ENCODE measurements at places on chromosomes 11 and 22.

- no peak for DNase-seq
Measured at GRCh38 chr11:34775417-34775888, 140.7 kb downstream of the APIP start.

GRCh38 chr22:39917776-39918495 lies 17.1 kb downstream of the GRAP2 start:
- no peak for DNase-seq

- no peak for DNase-seq
Measured at GRCh38 chr11:67651976-67652781, 1.6 kb upstream of the ACY3 start.

DNA sequence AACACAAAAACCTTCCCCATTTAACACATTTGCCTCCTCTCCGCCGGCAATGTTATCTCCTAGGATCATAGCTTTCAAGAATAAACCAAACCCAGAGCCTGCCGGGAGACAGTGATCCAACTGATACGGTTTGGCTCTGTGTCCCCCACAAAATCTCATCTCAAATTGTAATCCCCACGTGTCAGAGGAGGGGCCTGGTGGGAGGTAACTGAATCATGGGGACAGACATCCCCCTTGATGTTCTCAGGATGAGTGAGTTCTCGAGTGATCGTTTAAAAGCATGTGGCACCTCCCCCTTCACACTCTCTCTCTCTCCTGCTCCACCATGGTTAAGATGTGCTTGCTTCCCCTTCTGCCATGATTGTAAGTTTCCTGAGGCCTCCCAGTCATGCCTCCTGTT lies 33.3 kb downstream of the RBFOX2 start:
- no peak for DNase-seq

- no peak for DNase-seq
Measured at GRCh38 chr11:32256466-32256865, 165.6 kb downstream of the RCN1 start.

- DNase-seq, result no peak
Measured at GRCh38 chr22:48651981-48652538, 1175.6 kb downstream of the BRD1 start.

DNA sequence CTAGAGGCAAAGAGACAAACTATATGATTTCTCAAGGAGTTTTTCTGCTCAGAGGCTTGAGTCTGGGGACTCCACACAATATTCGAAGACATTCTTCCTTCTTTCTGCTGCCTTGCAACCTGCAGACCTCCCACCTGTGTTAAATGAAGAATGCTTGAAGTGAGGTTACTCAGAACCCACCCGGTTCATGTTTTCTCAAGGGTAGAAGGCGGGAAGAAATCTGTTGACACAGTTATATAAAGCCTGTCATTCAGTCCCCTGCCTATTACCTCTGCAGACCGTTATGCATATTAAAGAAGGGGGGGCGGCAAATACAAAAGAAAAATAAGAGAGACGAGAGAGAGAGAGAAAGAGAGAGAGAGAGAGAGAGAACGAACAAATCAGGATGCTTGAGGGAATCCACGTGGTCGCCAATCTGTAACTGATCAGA lies 2.2 kb upstream of the KMT2A start:
- DNase-seq, result no peak

GRCh38 chr22:46974077-46974476 lies 211.6 kb downstream of the TBC1D22A start:
- no peak for DNase-seq

DNA sequence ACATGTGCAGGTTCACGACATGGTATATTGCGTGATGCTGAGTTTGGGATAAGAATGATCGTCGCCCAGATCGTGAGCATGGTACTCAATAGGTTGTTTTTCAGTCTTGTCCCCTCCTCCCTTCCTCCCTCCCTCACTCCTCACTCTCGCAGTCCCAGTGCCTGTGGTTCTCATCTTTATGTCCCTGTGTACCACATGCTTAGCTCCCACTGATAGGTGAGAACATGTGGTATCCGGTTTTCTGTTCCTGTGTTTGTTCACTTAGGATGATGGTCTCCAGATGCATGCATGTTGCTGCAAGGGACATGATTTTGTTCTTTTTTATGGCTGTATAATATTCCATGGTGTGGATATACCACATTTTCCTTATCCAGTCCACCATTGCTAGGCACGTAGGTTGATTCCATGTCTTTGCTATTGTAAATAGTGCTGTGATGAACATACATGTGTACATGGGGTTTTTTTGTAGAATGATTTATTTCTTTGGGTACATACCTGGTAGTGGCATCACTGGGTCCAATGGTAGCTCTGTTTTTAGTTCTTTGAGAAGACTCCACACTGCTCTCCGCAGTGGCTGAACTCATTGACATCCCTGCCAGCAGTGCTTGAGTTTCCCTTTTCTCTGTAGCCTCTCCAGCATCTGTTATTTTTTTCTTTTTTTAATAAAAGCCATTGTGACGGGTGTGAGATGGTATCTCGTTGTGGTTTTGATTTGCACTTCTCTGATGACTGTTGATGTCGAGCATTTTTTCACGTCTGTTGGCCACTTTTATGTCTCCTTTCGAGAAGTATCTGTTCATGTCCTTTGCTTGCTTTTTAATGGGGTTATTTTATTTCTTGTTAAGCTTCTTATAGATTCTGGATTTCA lies 16.4 kb downstream of the ZBED4 start:
- no peak for DNase-seq

GRCh38 chr11:791658-792534 lies 2.0 kb upstream of the CEND1 start:
- no peak for DNase-seq

DNA sequence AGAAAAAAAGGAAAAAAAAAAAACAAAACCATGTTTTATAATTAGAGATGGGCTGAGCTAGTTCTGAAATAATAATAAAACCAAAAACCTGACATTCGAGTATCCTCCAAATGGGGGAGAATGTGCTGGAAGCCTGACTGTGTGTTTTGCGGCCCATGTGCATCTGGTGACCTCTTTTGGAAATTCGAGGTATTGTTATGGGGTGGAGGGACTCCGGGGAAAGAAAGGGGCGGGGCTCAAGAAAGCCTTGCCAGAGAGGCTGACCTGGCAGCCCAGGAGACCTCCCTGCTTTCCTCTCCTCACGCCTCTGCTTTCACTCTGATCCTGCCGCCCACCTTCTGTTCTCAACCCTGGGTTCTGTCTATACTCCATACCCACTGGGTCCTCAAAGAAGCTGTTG lies 72.9 kb downstream of the CTTN start:
- no peak for DNase-seq

- no peak for DNase-seq
Measured at GRCh38 chr11:22780952-22781593, 48.5 kb downstream of the SVIP start.

GRCh38 chr11:1281974-1282365 lies 27.5 kb downstream of the TOLLIP start:
- DNase-seq, result no peak

DNA sequence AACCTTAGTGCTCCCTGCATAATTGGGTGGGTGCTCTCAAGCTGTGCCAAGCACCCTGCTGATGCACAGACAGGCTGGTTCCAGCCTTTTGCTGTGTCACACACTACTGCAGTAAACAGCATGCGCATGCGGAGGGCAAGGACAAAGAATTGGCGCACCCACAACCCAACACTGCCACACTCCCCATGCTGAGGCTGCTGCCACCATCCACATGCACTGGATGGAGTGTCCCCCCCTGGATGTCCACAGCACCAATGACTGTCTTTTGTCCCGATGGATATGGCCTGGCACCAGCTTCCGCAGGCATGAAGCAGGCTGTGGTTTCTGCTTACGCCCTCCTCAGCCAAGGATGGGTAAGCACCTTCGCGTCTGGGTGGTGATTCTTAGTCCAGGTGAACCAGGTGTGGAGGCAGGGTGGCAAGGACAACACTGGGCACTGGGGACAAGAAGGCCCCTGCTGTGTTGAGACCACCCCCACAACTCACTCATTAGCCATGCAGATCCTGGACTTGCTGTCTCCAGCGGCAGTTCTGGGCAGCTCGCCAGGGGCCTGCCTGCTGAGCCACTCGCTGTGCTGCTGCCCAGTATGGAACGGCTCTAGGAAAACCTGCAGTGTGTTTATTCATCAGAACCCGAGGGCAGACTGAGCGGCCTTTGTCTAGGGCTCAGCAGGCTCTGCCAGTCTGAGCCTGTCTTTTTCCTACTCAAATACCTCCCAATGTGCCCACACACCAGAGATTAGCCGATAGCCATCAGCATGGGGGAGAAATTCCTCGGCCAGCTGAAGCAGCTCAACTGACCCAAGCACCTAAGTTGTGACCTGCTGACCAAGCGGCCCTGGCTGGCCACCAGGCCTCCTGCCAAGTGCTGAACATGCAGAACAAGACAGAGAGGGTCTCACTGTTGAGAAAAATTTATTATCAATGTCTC lies 8.2 kb upstream of the NAP1L4 start:
- DNase-seq, result peak; percentile 28

- no peak for DNase-seq
Measured at GRCh38 chr11:16678466-16679116, 59.9 kb upstream of the C11orf58 start.

DNA sequence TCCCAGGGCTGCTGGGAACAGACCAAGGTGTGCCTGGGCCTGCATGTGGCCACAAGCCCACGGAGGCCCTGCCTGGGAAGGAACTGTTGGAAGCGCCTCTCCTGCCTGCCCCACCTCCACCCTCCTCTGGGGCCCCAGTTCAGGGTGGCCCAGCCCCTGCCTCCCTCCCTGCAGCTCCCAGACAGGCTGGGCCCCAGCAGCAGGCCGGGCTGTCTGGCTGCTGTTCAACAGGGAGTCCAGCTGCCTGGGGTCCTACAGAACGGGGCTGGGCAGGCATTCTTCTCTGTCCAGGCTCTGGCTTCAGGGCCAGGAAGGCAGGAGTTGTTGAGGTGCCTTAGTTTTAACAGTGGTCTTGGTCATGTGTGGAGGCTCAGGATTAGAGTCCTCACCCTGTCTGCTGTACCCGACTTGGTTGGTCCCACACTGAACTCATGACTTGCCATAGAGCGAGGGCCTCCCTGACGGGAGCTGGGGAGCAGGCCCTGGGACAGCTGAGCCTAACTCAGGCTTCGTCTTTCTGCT lies 11.8 kb downstream of the PRDM11 start:
- no peak for DNase-seq

- no peak for DNase-seq
Measured at GRCh38 chr11:11876458-11876857, 34.7 kb downstream of the USP47 start.

DNA sequence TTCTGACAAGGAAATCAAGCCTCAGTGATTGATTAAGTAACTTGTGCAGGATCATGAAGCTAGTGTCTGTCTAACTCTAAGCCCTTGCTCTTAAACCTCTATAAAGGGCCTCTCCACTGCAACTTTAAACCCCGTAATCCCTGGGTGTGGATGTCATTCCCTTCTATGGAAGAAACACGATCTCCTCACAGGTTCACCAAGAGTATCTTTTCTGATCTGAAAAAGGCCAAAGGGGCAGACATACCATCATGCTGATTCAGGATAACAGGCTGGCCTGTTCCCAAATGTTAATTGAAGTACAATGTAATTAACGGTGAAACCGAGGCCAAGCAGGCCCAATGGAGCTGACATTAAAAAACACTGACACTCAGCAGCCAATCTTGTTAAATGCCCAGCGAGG lies 17.1 kb downstream of the TTC12 start:
- DNase-seq, result no peak

DNA sequence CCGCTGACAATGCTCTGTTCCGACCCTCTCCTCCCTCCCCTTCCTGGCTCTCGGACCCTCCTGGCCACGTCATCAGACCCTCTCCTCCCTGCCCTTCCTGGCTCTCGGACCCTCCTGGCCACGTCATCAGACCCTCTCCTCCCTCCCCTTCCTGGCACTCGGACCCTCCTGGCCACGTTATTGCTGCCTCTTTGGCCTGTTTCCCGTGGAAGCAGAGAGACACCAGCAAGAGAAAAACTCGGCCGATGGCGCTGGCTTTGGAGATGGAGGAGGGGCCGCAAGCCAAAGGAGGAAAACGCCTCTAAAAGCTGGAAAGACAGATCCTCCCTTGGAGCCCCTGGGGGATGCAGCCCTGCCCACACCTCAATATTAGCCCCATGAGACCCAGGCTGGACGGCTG lies 463.3 kb downstream of the BRD1 start:
- DNase-seq, result no peak

GRCh38 chr22:31861226-31861840 lies 83.0 kb upstream of the YWHAH start:
- DNase-seq, result no peak

GRCh38 chr22:34902335-34902734 lies 163.6 kb upstream of the ISX start:
- DNase-seq, result no peak

- DNase-seq, result no peak
Measured at GRCh38 chr11:35893796-35894475, 49.9 kb upstream of the LDLRAD3 start.

DNA sequence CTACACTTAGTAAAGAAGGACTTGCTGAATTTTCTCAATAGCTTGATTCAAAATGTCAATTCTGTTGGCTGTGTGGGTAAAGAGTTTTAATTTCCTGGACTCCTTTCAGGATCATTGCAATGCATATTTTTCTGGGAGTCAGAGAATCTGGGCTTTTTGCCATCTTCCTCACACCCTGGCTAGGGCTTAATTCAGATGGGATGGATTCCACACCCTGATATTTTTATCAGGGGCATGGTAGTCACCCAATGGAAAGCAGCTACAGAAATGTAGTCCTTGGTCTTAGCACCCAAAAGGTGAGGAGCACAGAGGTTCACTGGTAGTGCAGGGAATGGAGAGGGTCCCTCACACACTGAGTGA lies 79.3 kb downstream of the SGSM3 start:
- DNase-seq, result no peak

DNA sequence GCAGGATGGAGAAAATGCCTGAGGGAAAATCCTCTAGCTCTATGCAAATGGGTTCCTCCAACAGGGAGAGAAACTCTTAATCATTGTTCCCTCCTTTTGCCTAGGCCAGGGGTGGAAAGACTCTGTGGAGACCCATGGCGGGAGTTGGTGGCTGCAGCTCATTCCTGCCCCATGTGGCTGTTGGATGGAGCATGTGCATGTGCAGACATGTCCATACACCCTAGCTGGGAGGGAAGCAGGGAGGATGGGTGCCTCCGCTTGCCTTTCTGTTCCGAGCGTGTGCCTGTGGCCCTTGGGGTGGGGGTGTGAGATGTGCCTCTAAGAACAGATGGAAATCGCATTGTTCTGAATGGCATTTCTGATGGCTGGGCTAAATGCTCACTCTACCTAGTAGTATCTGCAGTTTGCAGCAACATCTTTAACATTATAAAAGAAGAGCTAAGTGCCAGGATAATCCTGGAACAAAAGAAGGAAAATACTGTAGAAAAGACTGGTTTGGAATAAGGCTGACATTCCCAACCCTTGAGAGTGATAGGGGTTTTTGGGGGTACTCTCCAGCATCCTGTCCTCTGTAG lies 31.7 kb downstream of the METTL15 start:
- DNase-seq, result no peak

GRCh38 chr22:43988960-43989359 lies 33.7 kb downstream of the SAMM50 start:
- no peak for DNase-seq

DNA sequence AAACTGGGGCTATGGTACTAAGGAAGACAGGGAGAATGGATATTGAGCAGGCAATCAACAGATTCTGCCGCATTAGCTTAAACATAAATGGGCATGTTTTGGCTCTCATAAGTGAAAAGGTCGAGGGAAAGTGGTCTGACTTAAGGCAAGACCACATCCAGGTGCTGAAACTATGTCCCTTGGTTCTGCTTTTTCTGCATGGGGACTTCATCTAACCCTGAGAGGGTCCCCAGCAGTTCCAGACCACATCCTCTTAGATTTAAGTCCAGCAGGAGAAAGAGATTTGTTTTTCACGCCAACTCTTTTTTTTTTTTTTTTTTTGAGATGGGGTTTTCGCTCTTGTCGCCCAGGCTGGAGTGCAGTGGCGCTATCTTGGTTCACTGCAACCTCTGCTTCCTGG lies 5.5 kb downstream of the RPS6KA4 start:
- no peak for DNase-seq

Data from right renal pelvis (tissue), 4 donors.